ENCODE measurements at places on chromosomes 2 and 18.
A peak's percentile ranks its signal among the peaks of the same experiment; 100 is the strongest.

- no peaks in the 10 kb centered on the region for H3K36me3 ChIP-seq
- peak overlapping the region; percentile 94 for H3K4me3 ChIP-seq
- peak; percentile 22 for DNase-seq
- H3K4me1 ChIP-seq = peaks cover 35% of the 10 kb centered on the region
- H3K27me3 ChIP-seq = peaks cover 13% of the 10 kb centered on the region
These were observed 460 bp upstream of the LRRFIP1 start for GRCh38 chr2:237626813-237627440.

- no peak overlapping the region for H3K4me3 ChIP-seq
- H3K27ac ChIP-seq = no peak overlapping the region
- no peak for DNase-seq
These were observed 52.7 kb upstream of the ITGA4 start for GRCh38 chr2:181404472-181404871.

DNA sequence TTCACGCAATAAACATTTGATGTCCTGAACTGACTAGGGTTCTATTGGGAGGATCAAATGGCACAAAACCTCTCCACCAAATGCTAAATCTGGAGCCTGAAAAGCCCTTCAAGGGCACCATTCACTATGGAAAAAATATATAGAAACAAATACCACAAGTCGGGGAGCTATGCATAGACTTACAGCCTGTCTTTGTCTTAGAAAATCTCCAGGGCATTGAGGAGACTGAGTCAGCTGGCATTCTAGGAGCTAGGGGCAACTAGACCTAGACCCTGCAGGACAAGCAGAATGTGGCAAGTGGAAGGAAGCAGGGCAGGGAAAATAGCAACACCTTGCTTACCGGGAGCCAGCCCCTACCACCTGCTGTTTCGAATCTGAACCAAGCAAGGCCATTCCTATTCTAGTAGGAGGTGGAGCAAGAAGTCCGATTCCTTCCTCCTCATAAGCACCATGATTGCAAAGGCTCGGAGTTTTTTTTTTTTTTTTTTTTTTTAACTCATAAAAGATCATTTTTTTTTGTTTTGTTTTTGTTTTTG lies 77.8 kb downstream of the DDX1 start:
- H3K4me1 ChIP-seq = no peaks in the 10 kb centered on the region
- no peak overlapping the region for H3K27ac ChIP-seq
- H3K4me3 ChIP-seq = no peak overlapping the region
- H3K27me3 ChIP-seq = peaks cover 21% of the 10 kb centered on the region
- DNase-seq = no peak

- no peak overlapping the region for H3K4me3 ChIP-seq
- H3K4me1 ChIP-seq = no peaks in the 10 kb centered on the region
- H3K36me3 ChIP-seq = no peaks in the 10 kb centered on the region
- DNase-seq = no peak
- no peak overlapping the region for H3K27ac ChIP-seq
These were observed 266.0 kb downstream of the SH3BP4 start for GRCh38 chr2:235217846-235218245.

DNA sequence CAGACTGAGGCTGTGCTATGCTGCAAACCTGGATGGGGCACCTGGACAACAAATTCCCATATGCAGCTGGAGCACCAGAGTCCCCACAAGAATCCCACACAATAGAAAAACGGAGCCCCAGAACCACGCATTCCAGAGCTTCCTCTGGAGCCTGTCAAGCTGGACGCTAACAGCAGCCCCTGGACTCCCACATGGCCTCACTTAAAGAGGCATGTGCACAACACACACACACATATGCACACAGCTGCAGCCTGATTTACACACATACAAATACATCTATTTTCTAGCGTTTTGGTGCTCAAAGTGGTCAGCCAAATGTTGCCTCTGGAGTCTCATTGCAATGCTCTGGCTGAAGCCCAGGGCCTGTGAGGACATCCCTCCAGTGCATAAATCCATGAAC lies 632.7 kb upstream of the ID2 start:
- peaks cover 18% of the 10 kb centered on the region for H3K4me1 ChIP-seq
- no peaks in the 10 kb centered on the region for H3K36me3 ChIP-seq
- H3K27ac ChIP-seq = no peak overlapping the region
- DNase-seq = no peak

DNA sequence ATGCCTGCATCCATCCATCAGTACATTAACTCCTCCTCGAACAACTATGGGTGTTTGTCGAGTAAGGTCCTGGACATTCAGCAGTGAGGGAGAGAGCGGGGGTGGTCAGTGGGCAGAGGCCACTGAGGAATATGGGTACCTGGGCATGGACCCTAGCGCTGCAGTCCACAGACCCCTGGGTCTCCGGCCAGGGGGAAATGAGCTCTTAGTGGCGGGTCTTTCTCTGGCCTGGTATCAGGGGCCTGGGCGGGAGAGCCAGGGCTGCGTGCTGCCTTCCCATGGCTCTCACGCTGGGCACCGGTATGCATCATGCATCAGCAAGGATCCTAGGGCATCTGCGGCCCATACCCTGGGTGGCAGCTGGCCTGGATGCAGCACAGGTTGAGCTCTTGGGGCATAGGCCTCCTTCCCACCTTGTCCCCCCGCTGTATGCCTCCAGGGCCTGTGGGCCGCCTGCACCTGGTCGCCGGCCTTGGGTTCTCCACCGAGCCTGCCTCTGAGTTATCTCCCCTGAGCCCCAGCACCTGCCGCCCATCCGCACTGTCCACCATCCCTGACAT lies 1.3 kb upstream of the MOCOS start:
- no peaks in the 10 kb centered on the region for H3K36me3 ChIP-seq
- H3K27ac ChIP-seq = no peak overlapping the region
- H3K4me3 ChIP-seq = peak overlapping the region; percentile 83
- peaks cover 17% of the 10 kb centered on the region for H3K4me1 ChIP-seq
- peaks cover 32% of the 10 kb centered on the region for H3K27me3 ChIP-seq
- no peak for DNase-seq

DNA sequence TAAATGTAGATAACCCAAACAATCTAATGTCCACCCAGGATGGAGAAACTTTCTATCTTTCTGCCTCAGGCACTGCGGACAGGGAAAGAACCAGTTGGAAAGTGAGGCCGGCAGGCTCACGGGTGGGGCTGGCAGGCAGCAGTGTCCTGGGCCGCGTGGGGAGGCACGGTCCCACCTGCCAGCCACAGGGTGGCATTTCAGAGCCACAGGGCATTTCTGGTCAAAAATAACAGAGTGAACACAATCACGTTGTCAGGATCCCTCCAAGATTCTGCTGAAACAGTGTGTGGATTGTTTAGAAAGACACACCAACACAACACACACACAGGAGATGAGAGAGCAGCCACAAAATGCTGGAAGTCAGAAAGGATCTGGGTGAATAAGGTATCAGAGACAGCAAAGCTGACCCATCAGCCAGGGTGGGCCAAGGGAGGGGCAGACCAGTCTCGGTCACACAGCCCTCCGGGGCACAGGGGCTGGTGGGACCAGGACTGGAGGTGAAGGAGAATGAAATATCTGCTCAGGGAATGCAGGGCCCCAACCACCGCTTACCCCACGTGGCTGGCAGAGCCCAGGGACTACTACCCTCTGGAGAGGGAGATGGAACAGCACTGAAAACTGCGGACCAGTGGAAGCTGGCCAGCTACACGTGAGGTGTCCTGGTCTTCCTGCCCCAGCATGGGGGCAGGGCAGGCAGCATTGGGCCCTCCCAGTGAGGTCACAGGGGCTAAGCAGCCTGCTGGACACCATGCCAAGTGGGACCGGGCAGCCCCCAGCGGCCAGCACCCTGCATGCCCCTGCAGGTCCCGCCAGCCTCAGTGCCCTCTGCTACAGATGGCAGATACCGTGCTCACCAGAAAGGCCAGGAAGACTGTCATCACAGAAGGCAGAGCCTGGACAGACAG lies 173.9 kb downstream of the HDAC4 start:
- peak overlapping the region; percentile 90 for H3K27ac ChIP-seq
- H3K4me1 ChIP-seq = peaks cover 84% of the 10 kb centered on the region
- H3K36me3 ChIP-seq = no peaks in the 10 kb centered on the region
- H3K4me3 ChIP-seq = peak overlapping the region; percentile 72
- no peaks in the 10 kb centered on the region for H3K27me3 ChIP-seq

DNA sequence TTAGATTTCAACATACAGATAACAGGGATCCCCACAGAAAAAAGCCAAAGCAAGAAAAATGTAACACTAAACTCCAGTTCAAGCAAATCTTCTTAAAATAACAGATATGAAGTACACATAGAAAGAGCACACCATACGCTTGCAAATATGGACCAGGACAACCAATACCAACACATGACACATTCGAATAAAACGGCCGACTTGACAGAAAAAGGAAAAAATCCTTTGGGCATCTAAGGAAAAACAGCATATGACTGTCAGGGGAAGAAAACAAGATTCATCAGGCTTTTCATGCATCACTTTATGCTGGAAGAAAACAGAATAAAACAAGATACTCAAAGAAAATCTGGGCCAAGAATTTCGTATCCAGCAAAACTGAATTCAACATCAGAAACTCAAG lies 16.0 kb downstream of the RNASEH1 start:
- no peaks in the 10 kb centered on the region for H3K27me3 ChIP-seq
- peaks cover 21% of the 10 kb centered on the region for H3K36me3 ChIP-seq
- H3K27ac ChIP-seq = no peak overlapping the region
- DNase-seq = no peak
- no peaks in the 10 kb centered on the region for H3K4me1 ChIP-seq

- DNase-seq = no peak
- no peaks in the 10 kb centered on the region for H3K4me1 ChIP-seq
- no peak overlapping the region for H3K27ac ChIP-seq
- H3K36me3 ChIP-seq = no peaks in the 10 kb centered on the region
- H3K27me3 ChIP-seq = peaks cover 1% of the 10 kb centered on the region
These were observed 14.5 kb upstream of the MYCN start for GRCh38 chr2:15925819-15926218.

- no peaks in the 10 kb centered on the region for H3K4me1 ChIP-seq
- H3K27me3 ChIP-seq = no peaks in the 10 kb centered on the region
- DNase-seq = no peak
- no peak overlapping the region for H3K27ac ChIP-seq
These were observed 371.5 kb downstream of the NUP35 start for GRCh38 chr2:183495589-183496267.

DNA sequence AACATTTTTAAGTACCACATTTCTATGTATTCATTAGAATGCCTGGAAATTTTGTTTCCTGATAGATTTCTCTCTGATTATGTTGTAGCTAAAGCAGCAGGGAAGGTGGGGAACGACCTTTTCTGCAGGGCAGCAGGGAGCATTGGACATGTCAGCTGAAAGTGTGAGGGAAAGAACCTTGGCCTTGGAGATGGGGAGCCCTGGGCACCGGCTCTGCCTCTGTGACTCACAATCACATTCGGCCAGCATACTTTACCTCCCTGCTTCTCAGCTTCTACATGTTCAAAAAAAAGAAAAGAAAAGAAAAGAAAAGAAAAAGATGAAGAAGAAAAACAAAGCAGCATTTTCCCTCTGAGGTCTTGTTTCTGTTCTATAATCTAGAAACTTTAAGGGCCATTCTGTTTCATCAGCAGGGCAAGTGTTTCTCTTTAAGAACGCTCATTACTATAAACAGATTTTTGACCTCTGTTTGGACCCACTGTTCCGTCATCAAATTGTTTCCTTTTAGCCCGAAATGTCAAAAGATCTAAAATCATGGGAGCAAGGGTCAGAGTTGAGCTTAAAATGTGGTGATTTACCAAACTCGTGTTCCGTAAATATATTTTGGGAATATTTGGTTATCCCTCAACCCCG lies 27.9 kb downstream of the SETBP1 start:
- no peaks in the 10 kb centered on the region for H3K36me3 ChIP-seq
- no peak overlapping the region for H3K4me3 ChIP-seq
- DNase-seq = no peak
- no peaks in the 10 kb centered on the region for H3K27me3 ChIP-seq

GRCh38 chr2:105796131-105796638 lies 51.5 kb downstream of the NCK2 start:
- peak overlapping the region; percentile 99 for H3K27ac ChIP-seq
- no peaks in the 10 kb centered on the region for H3K27me3 ChIP-seq
- no peak for DNase-seq
- H3K36me3 ChIP-seq = no peaks in the 10 kb centered on the region

DNA sequence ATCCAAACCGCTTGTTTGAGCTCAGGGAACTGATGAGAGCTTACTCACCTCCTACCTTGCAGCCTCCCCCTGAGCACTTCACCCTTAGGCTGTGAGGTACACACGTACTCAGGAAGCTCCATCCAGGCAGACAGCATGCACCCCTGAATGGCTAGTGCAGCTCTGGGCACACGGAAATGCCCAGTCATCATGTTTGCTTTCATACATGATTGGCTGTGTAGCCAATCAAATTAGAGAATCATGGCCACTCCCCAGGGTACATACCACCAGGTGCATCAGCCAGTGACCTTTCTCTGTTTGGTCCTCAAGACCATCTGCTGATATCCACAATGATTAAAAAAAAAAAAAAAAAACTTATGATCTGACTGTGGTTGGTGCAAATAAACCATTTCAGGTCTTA lies 42.1 kb downstream of the RNF152 start:
- DNase-seq = no peak
- no peaks in the 10 kb centered on the region for H3K4me1 ChIP-seq
- H3K4me3 ChIP-seq = no peak overlapping the region
- H3K27me3 ChIP-seq = no peaks in the 10 kb centered on the region
- no peaks in the 10 kb centered on the region for H3K36me3 ChIP-seq

GRCh38 chr2:141498561-141498960 lies 632.3 kb downstream of the LRP1B start:
- no peaks in the 10 kb centered on the region for H3K27me3 ChIP-seq
- H3K36me3 ChIP-seq = no peaks in the 10 kb centered on the region
- no peak overlapping the region for H3K4me3 ChIP-seq
- no peak for DNase-seq
- no peaks in the 10 kb centered on the region for H3K4me1 ChIP-seq

DNA sequence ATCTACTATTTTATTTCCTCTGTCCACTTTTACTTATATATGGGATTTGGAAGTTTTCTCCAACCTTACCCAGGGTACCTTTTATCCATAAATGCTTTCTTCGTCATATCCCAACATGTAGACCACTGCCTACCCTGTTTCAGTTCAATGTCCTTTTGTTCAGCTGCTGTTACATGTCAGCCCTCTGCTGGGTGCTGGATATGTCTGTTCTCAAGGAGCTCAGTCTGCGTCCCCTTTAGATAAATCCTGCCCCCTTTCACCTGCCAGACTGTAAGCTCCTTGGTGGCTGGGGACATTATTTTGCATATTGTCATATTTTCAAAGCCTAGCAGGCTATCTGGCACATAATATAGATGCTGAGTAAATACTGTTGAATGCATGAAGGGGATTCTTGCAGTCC lies 53.2 kb downstream of the NEMP2 start:
- no peak overlapping the region for H3K4me3 ChIP-seq
- peaks cover 34% of the 10 kb centered on the region for H3K36me3 ChIP-seq
- DNase-seq = no peak

GRCh38 chr18:46372670-46373069 lies 268.5 kb downstream of the HAUS1 start:
- H3K27ac ChIP-seq = no peak overlapping the region
- H3K4me3 ChIP-seq = no peak overlapping the region
- H3K27me3 ChIP-seq = no peaks in the 10 kb centered on the region
- no peak for DNase-seq
